ENCODE measurements at places on chromosomes 4 and X. TPM values are rescaled to one million over a fixed set of nuclear protein-coding genes. Genes with fewer than 3 reads are reported as not detected.

CCDC158 gene
- 0.01 TPM for polyA plus RNA-seq

ART3 gene
- 108 TPM for polyA plus RNA-seq

SLC39A8 gene
- 2.2 TPM for polyA plus RNA-seq

SMR3B gene
- polyA plus RNA-seq: not detected

GPC4 gene
- polyA plus RNA-seq: 1.7 TPM

FATE1 gene
- polyA plus RNA-seq: 0.59 TPM

KIF4A gene
- polyA plus RNA-seq: not detected

DNA sequence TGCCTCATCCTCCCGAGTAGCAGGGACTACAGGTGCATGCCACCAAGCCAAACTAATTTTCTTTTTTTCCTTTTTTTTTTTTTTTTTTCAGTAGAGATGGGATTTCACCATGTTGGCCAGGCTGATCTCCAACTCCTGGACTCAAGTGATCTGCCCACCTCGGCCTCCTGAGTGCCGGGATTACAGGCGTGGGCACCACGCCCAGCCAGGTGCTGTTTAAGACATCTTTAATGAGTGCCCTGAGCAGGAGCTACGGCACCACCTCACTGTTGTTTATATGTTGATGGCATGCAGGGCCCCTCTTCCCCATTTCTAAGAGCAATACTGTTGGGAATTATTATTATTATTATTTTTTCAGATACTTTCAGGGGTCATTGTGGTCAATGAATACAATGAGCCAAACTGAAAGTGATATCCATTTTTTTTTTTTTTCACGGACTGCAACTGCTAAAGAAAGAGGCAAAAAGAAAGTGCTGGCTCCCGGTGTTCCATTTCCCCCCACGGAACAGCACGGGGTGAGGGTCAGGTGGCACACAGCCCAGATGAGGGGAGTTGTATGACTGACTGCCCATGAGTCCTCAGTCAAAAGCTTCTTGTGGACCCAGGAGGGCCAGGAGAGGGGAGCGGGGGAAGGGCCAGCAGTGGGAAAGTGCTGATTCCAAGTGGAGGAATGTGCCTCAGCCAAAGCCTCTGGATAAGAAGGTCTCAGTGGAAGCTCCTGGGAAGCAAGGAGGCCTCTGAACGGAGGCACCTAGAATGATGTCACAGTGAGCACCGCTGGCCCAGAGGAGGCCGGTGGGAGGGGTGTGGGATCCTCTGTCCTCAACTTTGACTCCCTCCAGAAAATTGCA is 101.8 kb upstream of the HPF1 start:
- no peak for DNase-seq
- H3K36me3 ChIP-seq: no peaks in the 10 kb centered on the region
- H3K4me1 ChIP-seq: no peaks in the 10 kb centered on the region
- H3K27me3 ChIP-seq: peaks cover 3% of the 10 kb centered on the region
- no peak overlapping the region for H3K27ac ChIP-seq

DNA sequence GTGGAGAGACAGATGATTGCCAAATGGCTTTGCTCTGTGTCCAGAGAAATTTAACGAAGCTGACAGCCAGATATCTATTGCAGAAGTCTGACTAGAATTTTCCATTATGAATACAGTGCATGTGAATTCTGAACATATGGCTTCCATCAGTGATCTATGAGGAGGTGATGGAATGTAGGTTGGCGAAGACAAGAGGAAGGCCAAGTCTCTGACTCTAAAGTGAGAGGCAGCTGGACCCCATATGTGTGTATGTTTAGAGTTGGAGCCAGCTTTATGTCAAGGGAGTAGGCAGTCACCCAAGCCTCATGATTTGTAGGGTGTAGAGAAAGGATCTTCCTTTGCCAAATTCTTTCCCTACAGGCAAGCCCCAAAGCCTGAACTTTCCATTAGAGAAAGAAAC is 76.2 kb upstream of the TEX13D start:
- DNase-seq: no peak
- H3K27ac ChIP-seq: no peak overlapping the region
- H3K4me3 ChIP-seq: no peak overlapping the region
- H3K36me3 ChIP-seq: no peaks in the 10 kb centered on the region
- no peaks in the 10 kb centered on the region for H3K27me3 ChIP-seq
- no peaks in the 10 kb centered on the region for H3K4me1 ChIP-seq

DNA sequence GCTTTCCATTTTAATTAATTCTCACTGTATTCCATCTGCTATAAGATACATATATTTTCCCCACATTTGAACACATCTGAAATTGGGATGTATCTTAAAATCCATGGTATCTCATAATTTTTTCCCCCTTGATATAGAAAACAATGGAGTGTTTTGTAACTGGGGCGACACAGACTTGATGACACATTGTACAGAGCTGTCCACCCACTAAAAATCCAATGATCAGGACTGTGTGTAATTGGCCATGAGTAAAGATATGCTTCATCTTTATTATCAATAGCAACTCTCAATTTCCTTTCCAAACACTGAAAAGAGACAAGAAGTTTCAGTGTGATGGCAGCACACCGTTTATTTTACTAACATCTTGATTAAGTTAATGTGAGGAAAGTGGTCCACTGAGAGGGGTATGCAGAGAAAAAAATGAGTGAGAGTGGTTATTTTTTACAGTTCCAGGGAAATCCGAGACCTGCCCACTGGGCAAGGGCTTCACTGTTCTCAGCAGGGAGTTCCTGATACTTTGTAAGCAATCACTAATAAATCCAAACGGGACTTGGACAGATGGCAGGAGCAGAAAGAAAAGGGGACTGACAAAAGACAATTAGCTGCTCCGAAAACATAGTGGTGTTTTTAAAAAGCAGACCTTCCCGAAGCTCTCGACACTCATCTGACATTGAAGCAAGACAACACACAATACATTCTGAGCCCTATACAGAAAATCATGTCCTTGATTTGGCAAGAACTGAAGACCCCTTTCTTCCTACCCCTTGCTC is 149.4 kb downstream of the TSPAN5 start:
- DNase-seq: no peak
- H3K4me1 ChIP-seq: peaks cover 9% of the 10 kb centered on the region
- H3K27ac ChIP-seq: no peak overlapping the region
- H3K36me3 ChIP-seq: no peaks in the 10 kb centered on the region
- H3K27me3 ChIP-seq: no peaks in the 10 kb centered on the region

- no peaks in the 10 kb centered on the region for H3K4me1 ChIP-seq
- H3K27ac ChIP-seq: no peak overlapping the region
- H3K27me3 ChIP-seq: no peaks in the 10 kb centered on the region
- H3K36me3 ChIP-seq: no peaks in the 10 kb centered on the region
Observed at GRCh38 chr4:125393825-125394224, 79.1 kb downstream of the FAT4 start.

DNA sequence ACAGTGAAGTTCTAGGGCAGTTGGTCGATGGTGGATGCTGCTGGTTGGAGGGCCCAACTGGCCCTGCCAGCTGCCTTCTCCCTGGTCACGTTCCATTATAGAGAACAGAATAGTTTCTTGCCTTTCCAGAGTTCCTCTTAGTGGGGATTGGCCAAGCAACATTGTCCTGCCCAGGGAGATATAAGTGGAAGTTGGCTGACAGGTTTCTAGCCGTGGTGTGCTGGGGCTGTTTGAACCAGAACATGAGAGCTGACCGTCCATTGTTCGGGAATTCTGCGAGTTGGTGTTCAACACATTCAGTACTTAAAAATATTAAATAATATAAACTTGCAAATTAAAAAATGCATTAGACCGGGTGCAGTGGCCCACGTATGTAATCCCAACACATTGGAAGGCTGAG is 3.5 kb upstream of the AFAP1 start:
- no peaks in the 10 kb centered on the region for H3K27me3 ChIP-seq
- H3K4me3 ChIP-seq: no peak overlapping the region
- DNase-seq: no peak
- no peaks in the 10 kb centered on the region for H3K36me3 ChIP-seq
- H3K27ac ChIP-seq: no peak overlapping the region

DNA sequence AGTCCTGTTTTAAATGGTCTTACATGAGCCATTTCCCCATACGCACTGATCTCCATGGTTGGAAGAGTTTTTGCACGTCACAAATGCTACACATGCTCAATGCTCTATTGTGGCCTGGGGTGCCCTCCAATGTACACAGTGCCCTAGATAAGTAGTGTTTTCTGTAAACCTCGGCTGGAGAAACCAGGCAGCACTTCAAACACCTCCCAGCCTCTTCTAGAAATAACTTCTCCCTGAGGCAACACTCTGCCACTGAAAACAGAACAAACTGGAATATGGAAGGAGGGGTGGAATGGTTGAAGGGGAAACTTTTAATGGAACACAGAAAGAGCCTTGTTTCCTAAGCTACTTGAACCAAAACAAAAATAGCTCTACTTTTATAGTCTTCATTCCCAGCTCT is 123.9 kb upstream of the CBR4 start:
- no peaks in the 10 kb centered on the region for H3K27me3 ChIP-seq
- H3K36me3 ChIP-seq: peaks cover 49% of the 10 kb centered on the region
- H3K4me1 ChIP-seq: peaks cover 24% of the 10 kb centered on the region
- no peak for DNase-seq

DNA sequence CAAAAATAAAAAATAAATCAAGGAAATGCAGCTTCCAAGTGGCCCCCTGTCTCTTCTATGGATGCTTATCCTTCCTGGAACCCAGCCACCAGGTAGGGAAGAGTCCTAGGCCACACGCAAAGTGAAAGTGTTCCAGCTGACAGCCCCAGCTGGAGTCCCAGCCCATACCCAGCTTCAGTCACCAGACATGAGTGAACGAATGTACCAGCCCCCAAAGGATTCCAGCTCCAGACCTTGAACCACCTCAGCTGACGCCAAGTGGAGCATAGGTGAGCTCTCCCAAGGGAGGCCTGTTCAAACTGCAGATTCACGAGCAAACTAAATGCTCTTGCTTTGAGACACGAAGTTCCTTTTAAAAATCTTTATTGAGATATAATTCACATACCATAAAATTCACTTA is 62.0 kb downstream of the BCOR start:
- no peaks in the 10 kb centered on the region for H3K36me3 ChIP-seq
- H3K4me1 ChIP-seq: no peaks in the 10 kb centered on the region
- no peak for DNase-seq
